HS-27A (cell line): ENCODE measurements at places on chromosomes 4 and X.

- no peak for DNase-seq
Measured at GRCh38 chr4:146051223-146051622, 112.6 kb upstream of the ZNF827 start.

DNA sequence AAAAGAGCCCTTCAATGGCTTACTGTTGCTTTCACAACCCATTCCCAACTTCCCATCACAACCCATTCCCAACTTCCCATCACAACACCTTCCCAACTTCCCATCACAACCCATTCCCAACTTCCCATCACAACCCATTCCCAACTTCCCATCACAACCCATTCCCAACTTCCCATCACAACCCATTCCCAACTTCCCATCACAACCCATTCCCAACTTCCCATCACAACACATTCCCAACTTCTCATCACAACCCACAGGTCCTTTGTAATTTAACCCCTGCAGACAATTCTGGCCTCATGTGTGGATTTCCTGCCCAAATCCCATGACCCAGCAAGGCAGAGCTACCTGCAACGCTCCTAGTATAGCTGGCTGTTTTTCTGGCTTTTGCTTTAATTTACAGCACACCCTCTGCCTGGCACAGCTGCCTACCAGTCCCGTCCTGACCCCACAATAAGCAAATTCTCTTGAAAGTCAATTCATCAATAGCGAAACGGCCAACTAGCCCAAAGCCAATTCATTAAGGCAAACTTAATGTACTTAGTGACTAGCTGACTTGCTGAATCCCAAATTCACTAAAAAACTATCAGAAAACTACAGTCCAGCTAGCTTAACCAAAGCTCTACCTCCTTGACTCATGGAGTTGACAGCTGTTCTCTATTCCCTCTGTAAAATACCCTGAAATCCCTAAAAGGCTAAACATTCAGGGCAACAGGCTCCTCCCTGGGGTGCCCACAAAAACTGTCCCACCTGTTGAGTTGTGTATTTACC lies 75.6 kb downstream of the AFAP1 start:
- DNase-seq = no peak

GRCh38 chr4:39030725-39031124 lies 1.5 kb downstream of the TMEM156 start:
- DNase-seq = no peak

GRCh38 chr4:3465698-3466671 lies 2.9 kb downstream of the DOK7 start:
- no peak for DNase-seq

DNA sequence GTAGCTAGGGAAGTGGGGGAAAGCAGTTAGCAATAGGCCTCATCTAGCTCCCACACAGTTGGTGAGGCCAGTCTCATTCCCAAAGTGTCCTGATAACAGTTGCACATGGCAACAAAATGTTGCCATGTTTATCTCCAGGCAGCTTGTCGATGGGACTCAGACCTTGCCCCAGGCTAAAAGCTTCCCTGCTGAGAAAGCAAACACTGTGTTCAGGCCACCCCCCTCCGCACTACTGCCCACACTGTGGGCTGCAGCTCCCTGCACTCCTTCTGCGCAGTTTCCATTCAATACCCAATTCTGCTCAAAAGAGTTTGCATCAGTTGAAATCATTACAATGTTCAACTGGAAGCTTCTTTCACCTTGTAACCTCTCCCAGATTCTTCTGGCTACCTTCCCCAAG lies 287.8 kb upstream of the GK2 start:
- DNase-seq = no peak

- DNase-seq = no peak
Measured at GRCh38 chr4:151031831-151032605, 16.9 kb upstream of the LRBA start.
